Endodermal cell (in vitro differentiated cells): ENCODE measurements at places on chromosomes 12 and 14. TPM values are rescaled to one million over a fixed set of nuclear protein-coding genes. Genes with fewer than 3 reads are reported as not detected.

VRTN gene
- total RNA-seq = 43.8 to 65.7 TPM (median 61.8 TPM) in 3 replicates

- no peaks in the 10 kb centered on the region for H3K4me1 ChIP-seq
- H3K27me3 ChIP-seq = peaks cover 23% of the 10 kb centered on the region
- no peak overlapping the region for H3K27ac ChIP-seq
- DNase-seq = no peak
- no peak overlapping the region for H3K4me3 ChIP-seq
These were observed 27.6 kb downstream of the KRT8 start for GRCh38 chr12:52877242-52877641.

DNA sequence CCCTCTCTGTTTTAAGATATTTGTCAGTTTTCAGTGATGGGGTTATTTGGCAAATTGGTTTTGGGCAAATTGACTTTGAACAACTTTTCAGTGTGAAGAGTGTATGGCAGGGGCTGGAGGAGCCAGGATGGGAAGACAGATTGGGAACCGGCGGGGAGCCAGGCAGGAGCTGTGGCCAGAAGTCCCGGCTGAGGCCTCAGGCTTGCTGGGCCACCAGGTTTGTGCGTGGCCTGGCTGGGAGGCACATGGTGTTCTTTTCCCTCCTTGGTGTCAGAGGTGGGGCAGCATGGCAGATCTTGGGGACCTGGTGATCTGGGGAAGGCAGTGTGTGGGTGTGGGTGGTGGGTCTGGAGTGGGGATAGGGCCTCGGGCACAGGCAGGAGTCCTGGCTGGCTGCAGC is 61.1 kb downstream of the SLC25A47 start:
- H3K4me1 ChIP-seq = no peaks in the 10 kb centered on the region
- H3K36me3 ChIP-seq = peaks cover 22% of the 10 kb centered on the region
- DNase-seq = no peak
- no peak overlapping the region for H3K4me3 ChIP-seq
- no peak overlapping the region for H3K27ac ChIP-seq

DNA sequence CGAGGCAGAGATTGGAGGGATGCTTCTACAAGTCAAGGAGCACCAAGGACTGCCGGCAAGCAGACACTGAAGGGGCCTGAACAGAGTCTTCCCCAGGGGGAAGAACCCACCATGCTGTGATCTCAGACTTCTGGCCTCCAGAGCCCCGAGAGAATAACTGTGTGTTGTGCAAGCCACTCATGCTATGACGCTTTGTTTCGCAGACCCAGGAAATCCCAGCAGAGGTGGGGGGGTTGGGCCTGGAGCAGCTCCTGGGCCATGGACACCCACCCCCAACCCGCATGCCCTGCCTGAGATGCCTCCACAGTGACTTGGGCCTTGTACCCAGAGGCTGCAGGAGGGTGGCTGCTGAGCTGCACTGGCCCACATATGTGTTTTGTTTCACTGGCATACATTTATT is 31.2 kb downstream of the ARL6IP4 start:
- H3K27me3 ChIP-seq = no peaks in the 10 kb centered on the region
- no peak overlapping the region for H3K27ac ChIP-seq
- no peaks in the 10 kb centered on the region for H3K36me3 ChIP-seq
- H3K4me1 ChIP-seq = no peaks in the 10 kb centered on the region

GRCh38 chr12:66964629-66965028 is 285.8 kb upstream of the GRIP1 start:
- H3K36me3 ChIP-seq = no peaks in the 10 kb centered on the region
- no peak overlapping the region for H3K27ac ChIP-seq
- no peaks in the 10 kb centered on the region for H3K4me1 ChIP-seq
- no peak overlapping the region for H3K4me3 ChIP-seq
- no peak for DNase-seq

DNA sequence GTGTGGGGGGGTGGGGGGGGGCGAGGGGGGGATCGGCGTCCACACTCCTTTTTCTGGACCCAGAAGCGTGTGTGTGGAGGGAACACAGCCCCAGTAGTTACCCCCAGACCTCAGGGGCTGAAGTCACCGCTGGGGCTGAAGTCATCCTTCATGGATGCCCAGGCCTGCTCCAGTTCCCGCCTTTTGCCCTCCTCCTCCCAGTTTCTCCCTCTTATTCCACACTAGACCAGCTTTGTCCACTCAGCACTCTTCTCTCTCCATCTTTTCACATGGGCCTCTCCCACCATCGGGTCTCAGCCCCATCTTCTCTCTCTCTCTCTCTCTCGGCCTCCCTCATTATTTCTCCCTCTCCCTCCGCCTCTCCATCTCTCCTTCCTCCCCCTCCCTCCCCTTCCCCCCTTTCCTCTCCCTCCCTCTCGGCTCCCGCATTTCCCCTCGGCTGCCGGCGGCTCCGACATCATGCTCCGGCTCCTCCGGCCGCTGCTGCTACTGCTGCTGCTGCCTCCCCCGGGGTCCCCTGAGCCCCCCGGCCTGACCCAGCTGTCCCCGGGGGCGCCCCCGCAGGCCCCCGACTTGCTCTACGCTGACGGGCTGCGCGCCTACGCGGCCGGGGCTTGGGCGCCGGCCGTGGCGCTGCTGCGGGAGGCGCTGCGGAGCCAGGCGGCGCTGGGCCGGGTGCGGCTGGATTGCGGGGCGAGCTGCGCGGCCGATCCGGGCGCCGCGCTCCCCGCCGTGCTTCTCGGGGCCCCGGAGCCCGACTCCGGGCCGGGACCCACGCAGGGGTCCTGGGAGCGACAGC is at the start of gene P3H3:
Gene P3H3 (plus strand): TSS at position 426 of the 799 bp plus-strand sequence. CDS start 34 bp downstream, at position 460.
- peaks cover 2% of the 10 kb centered on the region for H3K4me1 ChIP-seq
- peak within 1 kb of the TSS; percentile 72 for H3K27ac ChIP-seq
- H3K4me3 ChIP-seq = peak within 1 kb of the TSS; percentile 93
- DNase-seq = peak; percentile 90
